ENCODE measurements at places on chromosomes 11 and 22.

- peak; percentile 74 for DNase-seq
Observed at GRCh38 chr22:37782340-37783168, 25.2 kb upstream of the GCAT start.

DNA sequence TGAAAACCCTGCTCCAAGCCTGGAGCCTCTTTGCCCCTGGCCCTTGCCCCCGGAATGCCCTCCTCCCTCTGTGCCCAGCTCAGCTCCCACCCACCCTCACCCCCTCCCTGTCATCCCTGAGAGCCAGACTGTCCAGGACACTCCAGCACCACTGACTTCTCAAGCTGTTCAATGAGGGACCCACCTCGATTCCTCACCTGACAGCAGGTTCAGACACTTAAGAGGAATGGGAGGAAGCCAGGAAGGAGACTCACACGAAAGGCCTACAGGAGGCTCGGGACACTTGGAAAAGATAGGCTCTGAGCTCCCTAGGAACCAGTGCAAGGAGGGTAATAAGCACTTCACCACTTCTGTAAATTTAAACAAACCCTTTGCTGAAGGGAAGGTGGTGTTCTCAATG, 35.8 kb downstream of the IGLL5 start:
- DNase-seq = no peak

- no peak for DNase-seq
Observed at GRCh38 chr22:48663297-48663696, 1164.4 kb downstream of the BRD1 start.

GRCh38 chr11:3907590-3907989, 52.1 kb downstream of the STIM1 start:
- DNase-seq = no peak

DNA sequence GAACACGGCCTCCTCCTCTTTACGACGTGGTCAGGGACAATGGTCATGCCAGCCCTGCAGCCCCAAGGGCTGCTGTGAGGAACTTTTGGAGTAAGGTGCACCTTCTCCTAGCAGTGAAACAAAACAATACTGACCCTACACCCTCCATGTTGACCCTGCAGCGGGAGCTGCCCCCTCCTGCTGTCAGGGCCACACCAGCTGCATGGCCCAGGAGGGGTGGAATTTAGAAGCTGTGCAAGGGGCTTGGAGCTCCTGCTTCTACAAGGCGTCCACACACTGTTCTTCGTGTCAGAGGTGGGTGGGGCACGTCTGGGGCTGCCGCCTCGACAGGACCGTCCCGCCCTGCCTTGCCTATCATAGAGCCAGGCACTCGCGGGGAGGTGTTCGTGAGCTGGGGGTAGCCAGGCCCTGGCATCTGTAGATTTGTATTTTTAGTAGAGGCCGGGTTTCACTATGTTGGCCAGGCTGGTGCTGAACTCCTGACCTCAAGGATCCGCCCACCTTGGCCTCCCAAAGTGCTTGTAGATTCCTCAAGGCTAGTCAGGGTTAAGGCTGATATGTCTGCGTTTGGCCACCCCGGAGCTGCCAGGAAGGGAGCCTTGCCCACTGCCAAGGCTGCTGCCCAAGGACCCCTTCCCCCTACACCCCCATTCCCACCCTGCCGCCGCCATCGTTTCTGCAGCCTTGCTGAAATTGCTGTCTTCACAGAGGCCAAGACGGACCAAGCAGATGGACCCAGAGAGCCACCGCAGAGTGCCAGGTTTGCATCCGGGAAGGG, 15.9 kb downstream of the INCENP start:
- no peak for DNase-seq

GRCh38 chr11:29018631-29019030, 910.4 kb downstream of the METTL15 start:
- DNase-seq = peak; percentile 67

DNA sequence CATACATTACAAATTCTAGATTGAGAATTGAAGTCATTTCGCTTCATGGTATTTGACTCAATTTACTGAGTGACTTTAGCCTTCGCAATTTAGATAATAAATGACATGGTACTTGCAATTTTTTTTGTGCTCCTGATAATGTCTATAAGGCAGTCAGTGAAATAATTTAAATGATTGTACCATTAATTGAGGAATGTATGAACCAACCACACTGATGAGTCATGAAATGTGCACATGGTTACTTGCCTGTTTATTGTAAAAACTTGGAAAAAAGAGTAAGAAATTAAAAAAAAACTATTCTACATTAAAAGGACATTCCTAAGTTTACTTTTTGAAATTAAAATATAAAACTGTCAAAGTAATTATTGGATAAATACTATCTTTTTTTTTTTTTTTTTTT, 43.3 kb downstream of the DNAJC24 start:
- DNase-seq = peak; percentile 34
